ENCODE measurements at places on chromosomes 3 and 15. TPM values are rescaled to one million over a fixed set of nuclear protein-coding genes. Genes with fewer than 3 reads are reported as not detected.

Gene MEX3B
- 22.9 TPM for total RNA-seq

Gene STOML1
- 18.9 TPM for total RNA-seq

Gene PRSS50
- 1.2 TPM for total RNA-seq

Gene SLC22A14
- 0.16 TPM for total RNA-seq

Gene RLBP1
- total RNA-seq: 102 TPM

Gene CAMP
- total RNA-seq: not detected

Gene NPAP1
- total RNA-seq: 0.27 TPM

Gene BBX
- 105 TPM for total RNA-seq

Gene NOX5
- total RNA-seq: 0.55 TPM

Gene AMIGO3
- not detected for total RNA-seq

Gene NEK10
- 6.2 TPM for total RNA-seq

Gene HES1
- 211 TPM for total RNA-seq

Gene RPL14
- 294 TPM for total RNA-seq

Gene KCNMB3
- total RNA-seq: 4.9 TPM

Gene TXNRD3
- total RNA-seq: 15.3 TPM

Gene TMEM108
- total RNA-seq: 16.1 TPM

Gene SERPINI2
- total RNA-seq: not detected

Gene UROC1
- 0.11 TPM for total RNA-seq

Gene GRM2
- total RNA-seq: 5.4 TPM

Gene TIMP4
- 3.1 TPM for total RNA-seq

Gene SNTN
- total RNA-seq: not detected

Gene ECE2
- total RNA-seq: 2.0 TPM

Gene CNTN3
- total RNA-seq: 22.3 TPM

Gene GOLGA8G
- not detected for total RNA-seq

Gene FGF7
- total RNA-seq: 15.6 TPM

Gene NR1I2
- total RNA-seq: 0.38 TPM

Gene IL16
- 7.1 TPM for total RNA-seq

Gene ZDHHC23
- total RNA-seq: 6.2 TPM

Gene BCHE
- 53.3 TPM for total RNA-seq

Gene SRGAP3
- 90.3 TPM for total RNA-seq

Gene LRRIQ4
- 0.33 TPM for total RNA-seq

Gene DGKG
- 4.0 TPM for total RNA-seq

Gene ITGA11
- 13.7 TPM for total RNA-seq

Gene AMT
- 13.3 TPM for total RNA-seq

Gene POLR2M
- 103 TPM for total RNA-seq

Gene COL6A5
- total RNA-seq: 0.16 TPM

Gene ILDR1
- 0.99 TPM for total RNA-seq

Gene TTLL13
- total RNA-seq: not detected

Gene EPHB1
- 8.7 TPM for total RNA-seq

Gene CA12
- total RNA-seq: 17.4 TPM

Gene HTR3E
- not detected for total RNA-seq

Gene DNAH12
- 0.71 TPM for total RNA-seq

Gene SERPINI1
- 23.4 TPM for total RNA-seq

Gene C3orf20
- 0.22 TPM for total RNA-seq

Gene RTP4
- 0.38 TPM for total RNA-seq
